Activated CD4-positive, alpha-beta T cell treated with anti-CD3 and anti-CD28 coated beads for 36 hours (primary cell): ENCODE measurements at places on chromosomes 1 and 21.

DNA sequence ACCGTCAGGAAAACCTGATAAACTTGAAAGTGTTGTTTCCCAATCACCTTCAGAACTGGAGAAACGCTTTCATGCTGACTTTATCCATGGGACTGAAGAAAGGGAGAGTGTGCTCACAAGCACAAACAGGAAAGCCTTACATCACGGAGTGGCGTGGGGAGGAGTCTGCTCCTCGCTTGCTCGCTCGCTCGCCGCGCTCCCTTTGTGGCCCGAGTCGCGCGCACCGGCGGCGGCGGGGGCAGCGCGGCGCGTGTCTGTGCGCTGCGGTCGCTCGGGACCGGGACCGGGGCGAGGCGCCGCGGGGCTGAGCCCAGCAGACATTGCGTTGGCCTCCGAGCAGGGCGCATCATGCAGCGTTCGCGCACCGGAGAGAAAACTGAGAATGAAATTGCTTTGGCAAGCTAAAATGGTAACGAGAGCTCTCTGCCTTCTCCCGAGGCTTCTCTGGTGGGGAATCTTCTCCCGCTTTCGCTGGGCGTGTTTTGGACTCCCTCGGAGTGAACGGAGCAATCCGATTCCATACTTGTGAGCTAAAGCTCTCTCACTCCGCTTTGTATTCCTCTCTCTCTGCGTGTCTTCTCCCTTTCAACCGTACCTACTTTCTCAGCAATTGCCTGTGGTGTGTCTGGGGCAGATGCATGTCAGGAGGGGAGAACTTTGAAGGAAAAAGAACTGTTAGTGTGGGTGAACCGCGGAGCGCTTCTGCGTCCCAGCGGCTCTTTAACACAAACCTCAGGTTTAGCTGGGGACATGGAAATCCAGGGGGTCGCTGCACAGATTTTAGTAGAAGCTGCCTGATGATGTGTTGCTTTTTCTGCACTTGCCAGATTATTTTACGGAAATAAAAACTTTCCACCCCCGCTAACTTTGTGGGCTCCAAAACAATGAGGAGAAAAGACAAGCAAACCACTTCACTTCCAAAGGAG, at the start of gene RGL1:
TSS of gene RGL1 (plus strand) at position 205 of the 926 bp plus-strand sequence. CDS start at position 383, 178 bp downstream.
- DNase-seq = peak; percentile 55

DNA sequence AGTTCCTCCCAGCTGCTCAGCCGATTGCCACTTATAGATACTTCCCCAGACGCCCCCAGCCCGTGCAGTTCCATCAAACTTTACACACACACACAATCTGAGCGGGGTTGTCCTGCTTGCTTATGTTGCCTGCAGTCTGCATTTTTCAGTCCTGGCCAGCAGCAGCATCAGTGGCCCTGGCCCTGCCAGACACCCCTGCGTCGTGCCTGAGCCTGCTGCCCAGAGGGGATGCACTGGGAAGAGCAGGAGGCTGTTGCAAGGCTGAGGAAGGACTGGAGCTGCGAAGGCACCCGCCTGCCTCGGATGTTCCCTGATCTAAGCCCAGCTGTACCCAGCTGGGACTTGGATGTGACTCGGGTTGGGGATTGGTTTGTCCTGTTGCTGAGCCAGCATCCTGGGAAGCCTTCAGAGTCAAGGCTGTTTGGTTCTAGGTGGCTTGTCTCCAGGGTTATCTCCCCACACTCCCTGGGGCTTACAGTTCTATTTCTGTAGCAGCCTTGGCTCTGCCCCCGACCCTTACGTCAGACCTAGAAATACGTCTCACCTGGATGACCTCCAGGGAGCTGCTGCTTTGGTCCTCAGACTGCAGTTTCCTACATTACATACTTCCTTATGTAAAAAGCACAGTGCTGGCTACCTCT, 42.3 kb downstream of the MAN1C1 start:
- DNase-seq = peak; percentile 1

GRCh38 chr1:108000620-108001111, 35.7 kb upstream of the VAV3 start:
- no peak for DNase-seq

GRCh38 chr1:35629051-35629450, 12.3 kb downstream of the PSMB2 start:
- no peak for DNase-seq

DNA sequence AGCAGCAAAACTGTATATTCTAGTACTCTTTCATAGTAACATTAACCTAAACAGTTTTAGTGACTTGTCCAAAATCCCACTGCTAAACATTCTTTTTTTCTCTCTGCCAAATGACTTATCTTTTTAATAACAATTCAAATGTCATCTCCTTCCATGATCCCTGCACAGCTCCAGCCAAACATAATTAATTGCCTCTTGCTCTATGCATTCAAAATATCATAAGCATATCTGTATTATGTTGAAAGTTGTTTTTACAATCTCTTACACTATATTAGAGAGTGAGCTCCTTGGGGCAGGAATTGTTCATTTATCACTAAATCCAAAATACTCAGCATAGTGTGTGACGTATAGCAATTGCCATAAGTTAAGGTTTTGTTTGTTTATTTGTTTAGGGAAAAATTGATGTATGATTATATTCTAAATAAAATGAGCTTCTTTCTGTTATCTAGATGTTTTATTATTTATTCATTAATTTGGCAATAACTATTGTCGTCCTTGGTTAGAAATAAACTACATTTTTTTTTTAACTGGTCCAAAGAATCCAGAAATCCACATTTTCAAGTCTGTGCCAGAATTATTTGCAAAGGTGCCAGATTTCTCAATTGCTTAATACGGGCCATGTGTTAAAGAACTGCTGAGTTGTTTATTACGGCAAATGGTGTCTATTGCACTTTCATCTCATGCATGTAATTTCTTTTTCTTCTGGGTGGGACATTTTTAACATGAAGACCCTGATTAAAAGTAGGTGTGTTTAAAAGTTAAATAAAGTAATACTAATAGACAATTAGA, 577.2 kb upstream of the ZRANB2 start:
- DNase-seq = no peak

DNA sequence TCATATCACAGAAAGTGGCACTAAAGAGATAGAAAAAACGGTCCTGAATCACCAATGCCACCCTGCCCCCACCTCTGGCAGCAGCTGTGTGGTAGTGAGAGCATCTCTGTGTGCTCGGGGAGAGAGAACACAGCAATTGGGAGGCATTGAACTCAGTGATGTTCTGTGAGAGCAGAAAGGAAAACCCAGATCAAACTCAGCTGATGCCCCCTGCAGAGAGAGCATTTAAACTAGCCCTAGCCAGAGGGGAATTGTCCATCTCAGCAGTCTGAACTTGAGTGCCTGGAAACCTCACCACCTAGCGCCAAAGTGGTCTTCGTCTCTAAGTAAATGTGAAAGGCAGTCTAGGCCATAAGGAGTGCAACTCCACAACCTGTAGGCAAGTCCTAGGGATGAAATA, 21.3 kb downstream of the SLC44A5 start:
- no peak for DNase-seq

DNA sequence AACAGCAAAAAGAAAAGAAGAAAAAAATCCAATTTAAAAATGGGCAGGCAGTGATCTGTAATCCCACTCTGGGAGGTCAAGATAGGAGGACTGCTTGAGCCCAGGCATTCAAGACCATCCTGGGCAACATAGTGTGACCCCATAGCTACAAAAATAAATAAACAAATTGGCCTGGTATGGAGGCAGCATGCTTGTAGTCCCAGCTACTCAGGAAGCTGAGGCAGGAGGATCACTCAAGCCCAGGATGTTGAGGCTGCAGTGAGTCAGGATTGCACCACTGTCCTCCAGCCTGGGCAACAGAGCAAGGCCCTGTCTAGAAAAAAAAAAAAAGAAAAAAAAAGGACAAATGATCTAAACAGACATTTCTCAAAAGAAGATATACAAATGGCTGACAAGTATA, 99.6 kb downstream of the EIF4G3 start:
- no peak for DNase-seq

DNA sequence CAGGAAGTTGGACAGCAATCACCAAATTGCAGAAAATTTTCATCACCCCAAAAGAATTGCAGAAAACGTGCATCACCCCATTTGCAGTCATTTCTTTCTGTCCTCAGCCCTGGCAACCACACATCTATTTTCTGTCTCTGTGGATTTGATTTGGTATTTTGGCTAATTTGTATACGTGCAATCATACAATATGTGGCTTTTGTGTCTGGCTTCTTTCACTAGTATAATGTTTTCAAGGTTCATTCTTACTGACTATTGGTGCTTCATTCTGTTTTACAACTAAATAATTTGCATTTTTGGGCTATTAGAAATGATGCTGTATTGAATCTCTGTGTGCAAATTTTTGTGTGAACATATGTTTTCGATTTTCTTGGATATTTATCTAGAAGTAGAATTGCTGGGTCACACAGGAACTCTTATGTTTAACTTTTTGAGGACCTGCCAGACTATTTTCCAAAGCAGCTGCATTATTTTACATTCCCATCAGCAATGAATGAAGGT, 24.8 kb upstream of the PRDM2 start:
- DNase-seq = no peak

- no peak for DNase-seq
Observed at GRCh38 chr1:45334308-45335245, 5.4 kb upstream of the TOE1 start.

GRCh38 chr1:95752515-95753381, 518.7 kb downstream of the RWDD3 start:
- no peak for DNase-seq

GRCh38 chr1:213976665-213977485, 10.9 kb upstream of the PROX1 start:
- no peak for DNase-seq

- no peak for DNase-seq
Observed at GRCh38 chr1:78540048-78540447, 49.3 kb downstream of the PTGFR start.

DNA sequence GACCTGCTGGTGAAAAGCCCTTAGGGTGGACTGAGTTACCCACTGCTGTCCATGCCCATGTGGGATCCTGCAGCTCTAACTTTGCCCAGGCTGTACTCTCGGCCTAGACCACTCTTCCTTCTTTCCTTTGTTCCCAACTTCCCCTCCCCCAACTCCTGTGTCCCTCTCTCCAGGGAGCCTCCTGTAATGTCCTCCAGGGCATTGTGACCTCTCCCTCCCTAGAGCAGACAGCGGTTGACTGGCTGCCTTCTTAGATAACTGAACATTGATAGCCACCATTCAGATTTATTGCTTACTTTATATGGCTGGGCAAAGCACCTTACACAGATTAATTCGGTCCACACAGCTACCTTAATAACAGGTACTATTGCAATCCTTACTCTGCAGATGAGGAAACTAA, 5.0 kb downstream of the RUNX1 start:
- no peak for DNase-seq

DNA sequence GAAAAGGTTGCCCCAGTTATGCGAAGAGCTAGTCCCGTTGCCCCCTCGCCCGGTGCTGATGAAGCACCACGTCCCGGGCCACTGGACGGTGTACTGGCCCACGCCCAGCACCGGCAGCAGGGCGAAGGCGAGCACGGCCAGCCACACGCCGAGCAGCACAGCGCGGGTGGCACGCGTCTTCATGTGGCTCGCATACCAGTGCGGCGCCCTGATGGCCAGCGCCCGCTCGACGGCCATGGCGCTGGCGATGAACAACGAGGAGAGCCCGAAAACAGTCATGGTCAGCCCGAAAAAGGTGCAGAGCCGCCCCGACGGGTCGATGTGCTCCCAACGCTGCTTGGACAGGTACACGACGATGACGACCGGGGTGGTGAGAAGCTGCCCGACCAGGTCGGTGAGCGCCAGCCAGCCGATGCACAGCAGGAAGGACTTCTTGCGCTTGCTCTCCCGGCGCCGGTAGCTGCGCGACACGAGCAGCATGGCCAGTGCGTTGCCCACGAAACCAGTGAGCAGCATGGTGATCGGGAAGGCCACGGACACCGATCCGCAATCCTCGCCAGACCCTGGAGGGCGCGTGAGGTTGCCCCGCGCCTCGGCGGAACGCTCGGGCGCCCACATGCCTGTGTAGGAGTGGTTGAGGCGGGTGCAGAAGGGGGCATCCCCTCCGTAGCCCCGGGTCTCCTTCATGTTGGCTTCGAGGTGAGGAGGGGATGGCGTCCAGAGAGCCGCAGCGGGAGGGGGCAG, 553 bp downstream of the PTGER3 start:
- peak; percentile 43 for DNase-seq

- DNase-seq = no peak
Observed at GRCh38 chr1:192862271-192862670, 53.4 kb downstream of the RGS2 start.
